ENCODE measurements at places on chromosomes 1 and 21.

GRCh38 chr1:162905174-162906158, 44.5 kb upstream of the CCDC190 start:
- no peak for DNase-seq

- peak; percentile 24 for DNase-seq
Measured at GRCh38 chr1:64549464-64550239, 79.7 kb downstream of the CACHD1 start.

- no peak for DNase-seq
Measured at GRCh38 chr1:4101459-4102161, 201.5 kb upstream of the C1orf174 start.

DNA sequence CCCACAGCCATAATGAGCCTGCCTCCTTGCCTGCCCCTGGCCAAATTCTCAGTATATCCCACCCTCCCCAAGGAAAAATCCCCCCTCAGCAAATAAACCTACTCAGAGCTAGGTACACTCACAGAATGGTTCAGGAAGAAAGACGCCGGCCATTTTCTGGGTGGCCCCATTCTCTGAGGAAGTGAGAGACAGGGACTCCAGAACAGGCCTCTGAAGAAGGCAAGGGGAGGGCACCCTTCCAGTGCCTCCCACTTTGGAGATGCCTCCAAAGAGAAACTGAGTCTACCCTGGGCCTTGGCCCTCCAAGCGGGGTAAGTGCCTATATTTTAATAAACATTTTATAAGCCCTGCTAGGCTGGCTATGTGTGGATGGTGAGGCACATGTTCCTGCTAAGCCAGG, 2.3 kb downstream of the PACC1 start:
- no peak for DNase-seq

GRCh38 chr1:181179279-181179986, 90.9 kb downstream of the IER5 start:
- no peak for DNase-seq

- no peak for DNase-seq
Measured at GRCh38 chr1:88685259-88685620, 1.2 kb downstream of the PKN2 start.

DNA sequence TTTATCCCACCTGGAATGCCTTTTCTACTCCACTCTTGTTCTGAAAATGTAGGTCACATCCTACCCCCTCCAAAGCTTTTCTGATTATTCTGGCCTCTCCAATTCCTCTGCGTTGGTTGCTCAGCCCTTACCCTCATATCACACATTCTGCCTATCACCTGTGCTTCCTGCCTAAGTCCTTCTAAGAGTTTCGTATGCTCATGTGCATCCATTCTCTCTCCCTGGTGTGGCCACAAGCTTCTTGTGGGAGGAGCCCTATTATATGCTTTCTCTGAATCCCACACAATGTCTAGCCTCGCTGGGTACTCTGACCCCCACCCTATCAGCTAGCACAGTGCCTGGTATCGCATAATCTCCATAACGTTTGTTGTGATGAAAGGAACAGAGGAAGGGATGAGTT, 54.2 kb downstream of the CD58 start:
- no peak for DNase-seq

DNA sequence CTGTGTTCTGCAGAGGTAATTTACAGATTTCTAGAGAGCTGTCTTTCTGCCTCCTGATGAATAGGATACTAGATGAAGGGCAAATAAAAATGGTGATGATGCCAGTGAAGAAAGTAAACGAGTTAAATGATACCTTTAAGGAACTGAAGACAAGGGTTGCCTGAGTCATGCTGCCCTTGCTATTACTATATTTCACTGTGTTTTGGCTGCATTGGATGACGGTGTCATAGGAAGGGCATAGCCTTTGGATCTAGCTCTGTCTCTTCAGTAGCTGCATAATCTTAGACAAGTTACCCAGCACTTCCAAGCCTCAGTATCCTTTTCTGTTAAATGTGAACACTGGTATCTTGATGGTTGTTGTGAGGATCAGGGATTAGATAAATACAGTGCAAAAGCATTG, 131.5 kb upstream of the FGGY start:
- DNase-seq, result no peak

DNA sequence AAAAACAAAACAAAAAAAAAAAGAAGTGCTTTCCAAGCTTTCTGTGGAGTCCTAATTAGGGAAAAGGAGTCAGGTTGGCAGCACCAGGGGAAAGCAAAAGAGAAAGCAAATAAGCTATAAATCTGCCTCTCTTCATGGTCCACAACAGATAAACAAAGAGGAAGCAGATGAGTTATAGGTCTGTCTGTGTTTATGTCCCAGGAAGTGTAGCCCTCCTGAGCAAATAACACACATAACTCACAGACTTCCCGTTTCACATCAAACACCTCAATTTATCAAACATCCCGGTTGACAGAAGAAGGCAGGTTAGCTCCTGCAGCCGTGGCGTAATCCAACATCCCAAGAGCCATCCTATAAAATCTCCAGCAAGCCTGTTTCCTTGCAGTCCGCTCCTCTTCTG, 5.6 kb upstream of the SLC2A5 start:
- DNase-seq, result no peak

DNA sequence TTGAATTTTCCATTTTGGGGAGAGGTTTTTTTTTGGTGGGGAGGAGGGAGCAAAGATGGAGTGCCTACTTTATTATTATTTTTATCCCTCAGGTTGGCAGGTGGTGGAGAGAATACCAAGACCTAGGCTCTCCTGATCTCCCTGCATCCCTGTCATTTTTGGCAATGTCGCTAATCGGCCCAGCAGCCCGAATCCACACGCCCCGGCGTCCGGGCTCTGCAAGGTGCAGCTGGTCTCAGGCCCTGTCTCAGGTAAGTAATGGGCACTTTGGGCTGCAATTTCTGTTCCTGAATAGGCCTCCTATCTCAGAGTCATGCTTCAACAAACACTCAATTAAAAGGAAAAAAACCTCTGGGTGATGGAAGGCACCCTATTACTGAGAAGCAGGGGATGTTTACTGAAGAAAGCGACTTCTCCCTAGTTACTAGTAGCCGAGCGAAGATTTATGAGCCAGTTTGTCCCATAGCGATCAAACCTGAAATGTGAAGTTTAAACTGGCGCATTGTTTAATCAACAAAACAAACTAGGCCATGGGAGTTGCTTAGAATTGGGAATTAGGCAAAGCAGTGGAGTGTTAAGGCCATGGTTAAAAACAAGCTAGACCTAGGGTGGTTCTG, 137.8 kb downstream of the RWDD3 start:
- no peak for DNase-seq

GRCh38 chr1:86823821-86824500, 90.0 kb downstream of the SELENOF start:
- no peak for DNase-seq

GRCh38 chr1:153428073-153428638, 11.8 kb downstream of the S100A7A start:
- DNase-seq, result no peak

- peak; percentile 46 for DNase-seq
Measured at GRCh38 chr1:58782178-58783089, 1.4 kb downstream of the JUN start.
